Activated CD4-positive, CD25-positive, alpha-beta regulatory T cell treated with anti-CD3 and anti-CD28 coated beads, Interleukin-2, amount 50 U/mL, for 16 hours (primary cell): ENCODE measurements at places on chromosomes 5 and 9.

- no peak for DNase-seq
These were observed 16.4 kb upstream of the ZBED3 start for GRCh38 chr5:77103457-77103856.

DNA sequence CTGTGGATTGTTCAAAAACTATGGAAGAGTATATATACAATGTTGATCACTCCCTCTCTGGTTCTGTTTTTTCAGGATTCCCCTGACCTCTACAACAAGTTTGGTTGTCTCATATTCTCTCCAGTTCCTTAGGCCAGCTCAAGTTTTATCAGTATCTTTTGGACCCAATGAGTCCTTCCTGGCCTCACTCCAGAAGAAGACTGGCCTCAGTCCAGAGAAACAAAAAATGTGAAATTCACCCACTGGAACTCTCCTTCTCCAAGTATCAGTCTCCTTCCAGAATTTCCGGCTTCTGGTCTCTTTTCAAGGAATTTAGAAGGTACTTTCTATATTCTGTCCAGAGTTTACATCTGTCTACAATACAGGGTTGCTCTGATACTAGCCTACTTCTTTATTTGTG, 537.8 kb upstream of the FTMT start:
- no peak for DNase-seq

GRCh38 chr9:78707481-78707991, 410.6 kb downstream of the PSAT1 start:
- no peak for DNase-seq

DNA sequence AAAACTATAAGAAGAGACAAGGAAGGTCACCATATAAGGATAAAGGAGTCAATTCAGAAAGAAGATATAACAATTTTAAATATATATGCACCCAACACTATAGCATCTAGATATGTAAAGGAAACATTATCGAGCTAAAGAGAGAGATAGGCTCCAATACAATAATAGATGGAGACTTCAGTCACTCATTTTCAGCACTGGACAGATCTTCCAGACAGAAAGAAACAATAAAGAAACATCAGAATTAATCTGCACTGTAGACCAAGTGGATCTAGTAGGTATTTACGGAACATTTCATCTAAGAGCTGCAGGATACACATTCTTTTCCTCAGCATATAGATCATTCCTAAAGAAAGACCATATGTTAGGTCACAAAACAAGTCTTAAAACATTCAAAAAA, 463.5 kb downstream of the KCTD16 start:
- DNase-seq, result no peak

DNA sequence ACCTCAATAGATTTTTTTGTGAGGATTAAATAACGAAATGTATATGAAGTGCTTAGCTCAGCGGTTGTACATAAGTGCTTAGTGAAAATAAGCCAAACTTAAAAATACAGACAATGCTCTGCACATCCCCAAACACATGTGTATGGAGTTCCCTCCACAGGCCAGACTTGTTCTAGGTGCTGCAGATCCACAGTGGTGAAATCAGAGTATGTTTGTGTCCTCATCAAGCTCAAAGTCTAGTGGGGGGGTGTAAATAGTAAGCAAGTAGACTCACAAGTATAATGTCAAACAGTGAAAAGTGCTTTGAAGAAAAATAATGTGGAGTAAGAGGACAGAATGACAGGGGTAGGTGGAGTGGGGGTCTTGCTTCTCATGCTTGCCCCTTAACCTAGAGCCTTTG, 157.4 kb upstream of the SPRY4 start:
- DNase-seq, result no peak

DNA sequence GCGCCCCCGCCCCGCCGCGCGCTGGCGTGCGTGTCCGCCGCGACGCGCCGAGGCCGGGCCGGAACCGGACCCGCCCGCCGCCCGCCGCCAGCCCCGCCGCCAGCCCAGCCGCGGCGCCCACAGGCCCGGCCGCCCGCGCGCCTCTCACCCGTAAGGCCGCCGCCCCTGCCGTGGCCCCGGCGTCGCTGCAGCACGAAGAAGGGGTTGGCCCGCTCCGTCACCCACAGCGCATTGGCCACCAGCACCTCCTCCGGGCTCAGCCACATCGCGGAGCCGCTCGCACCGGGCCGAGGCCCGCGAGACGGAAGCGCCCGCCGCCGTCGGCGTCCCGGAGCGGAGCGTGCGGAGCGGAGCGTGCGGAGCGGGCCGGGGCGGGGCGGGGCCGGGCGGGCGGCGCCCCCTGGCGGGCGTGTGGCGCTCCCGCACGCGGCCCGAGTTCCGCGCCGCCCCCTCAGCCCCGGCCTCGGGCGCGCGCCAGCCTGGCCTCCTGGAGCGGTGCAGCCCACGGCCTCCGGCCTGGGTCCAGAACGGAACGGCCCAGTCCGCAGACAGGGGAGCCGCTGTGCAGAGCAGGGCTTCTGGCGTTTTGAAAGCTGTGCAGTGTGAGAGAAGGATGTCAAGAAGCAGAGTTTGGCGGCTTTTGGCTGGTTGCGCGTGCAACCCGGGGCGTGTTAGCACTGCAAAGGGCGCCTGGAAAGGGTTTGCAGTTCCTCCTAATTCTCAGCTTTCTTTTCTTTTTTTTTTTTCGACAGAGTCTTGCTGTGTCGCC, at the start of gene TBC1D9B:
Gene TBC1D9B (minus strand): TSS at position 342 of the 769 bp plus-strand sequence. CDS start 76 bp downstream, at position 266.
- DNase-seq, result peak; percentile 47

GRCh38 chr5:81849770-81850367, 99.0 kb upstream of the SSBP2 start:
- DNase-seq, result no peak

- DNase-seq, result no peak
These were observed 49.6 kb upstream of the RXRA start for GRCh38 chr9:134276453-134277245.

DNA sequence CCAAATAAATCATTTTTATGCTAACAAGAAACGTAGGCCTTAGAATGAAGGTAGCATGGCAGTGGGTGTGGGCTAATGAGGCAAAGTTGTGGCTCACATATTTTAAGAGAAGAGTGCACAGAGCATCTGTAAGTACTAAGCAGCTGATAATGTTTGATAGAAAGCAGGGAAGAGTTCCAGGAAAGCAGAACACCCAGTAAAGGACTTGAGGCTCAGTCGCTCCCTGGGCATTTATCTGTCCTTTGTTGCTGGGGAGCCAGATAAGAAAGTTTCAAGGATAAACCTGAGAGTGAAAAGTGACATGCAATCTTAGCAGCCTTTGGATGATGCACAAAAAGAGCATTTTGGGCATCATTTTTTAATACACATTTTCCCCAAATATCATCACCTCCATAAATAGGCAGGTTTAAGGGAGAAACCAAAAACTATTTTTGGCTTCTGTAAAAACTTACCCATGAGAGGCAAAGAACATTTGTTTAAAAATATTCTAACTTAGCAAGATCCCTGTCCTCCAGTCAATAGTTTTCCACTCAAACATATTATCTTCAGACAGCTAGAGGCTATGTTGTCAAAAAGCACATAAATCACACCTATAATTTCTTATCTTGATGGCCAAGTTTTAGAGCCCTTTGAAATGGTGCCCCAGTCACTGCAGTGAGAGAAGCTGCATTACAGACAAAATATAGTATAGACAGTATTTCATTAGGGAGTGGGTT, 3.4 kb downstream of the FREM1 start:
- DNase-seq, result no peak

- no peak for DNase-seq
These were observed 84.3 kb downstream of the SH3TC2 start for GRCh38 chr5:148978370-148979082.

GRCh38 chr9:118459913-118460312, 755.7 kb downstream of the TLR4 start:
- DNase-seq, result no peak

DNA sequence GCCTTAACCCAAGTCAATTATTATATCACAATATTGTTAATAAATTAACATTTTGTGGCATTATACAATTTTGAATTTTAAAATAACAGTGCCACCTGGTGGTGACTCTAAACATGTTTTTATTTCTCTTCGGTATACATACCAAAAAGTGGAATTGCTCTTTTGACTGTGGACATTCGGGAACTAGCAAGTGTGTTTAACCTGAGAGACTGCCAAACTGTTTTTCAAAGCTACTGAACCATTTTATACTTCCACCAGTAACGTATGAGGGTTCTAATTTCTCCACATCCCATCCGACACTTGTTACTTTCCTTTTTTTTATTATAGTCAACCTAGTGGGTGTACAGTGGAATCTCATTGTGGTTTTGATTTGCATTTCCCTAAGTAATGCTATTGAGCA, 18.3 kb upstream of the HSDL2 start:
- DNase-seq, result no peak

DNA sequence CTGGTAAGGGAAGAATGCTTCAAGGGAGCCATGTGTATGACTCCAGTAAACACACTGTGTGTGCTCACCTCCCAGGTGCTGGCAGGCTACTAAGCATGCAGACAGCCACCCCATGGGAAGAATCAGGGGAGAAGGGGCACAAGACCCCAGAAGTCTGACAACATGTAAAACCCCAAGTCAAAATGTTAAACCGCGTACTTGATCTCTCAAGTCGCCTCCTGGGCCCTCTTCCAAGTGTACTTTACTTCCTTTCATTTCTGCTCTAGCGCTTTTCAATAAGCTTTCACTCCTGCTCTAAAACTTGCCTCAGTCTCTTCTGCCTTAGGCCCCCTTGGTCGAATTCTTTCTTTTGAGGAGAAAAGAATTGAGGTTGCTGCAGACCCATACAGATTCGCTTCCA, 31.3 kb downstream of the DAPK1 start:
- DNase-seq, result no peak
